Fibroblast of the aortic adventitia (primary cell): ENCODE measurements at places on chromosomes 7 and 10. TPM values are rescaled to one million over a fixed set of nuclear protein-coding genes. Genes with fewer than 3 reads are reported as not detected.

DNA sequence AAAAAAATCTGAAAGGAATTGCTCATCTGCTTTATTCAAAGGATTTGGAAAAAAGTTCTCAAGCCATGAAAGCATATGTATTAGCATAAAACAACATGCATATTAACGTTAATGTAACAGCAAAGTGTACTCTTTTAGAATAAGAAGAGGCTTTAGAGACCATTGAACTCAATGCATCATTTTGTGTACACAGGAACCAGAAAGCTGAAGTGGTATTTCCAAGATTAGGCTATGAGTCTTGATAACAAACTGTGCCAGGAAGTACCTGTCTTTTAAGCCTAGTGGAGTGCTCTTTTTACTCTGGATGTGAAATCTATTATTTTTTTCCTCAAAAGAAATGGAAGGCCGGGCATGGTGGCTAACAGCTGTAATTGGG is 164.2 kb downstream of the THSD7A start:
- DNase-seq, result no peak

- DNase-seq, result peak; percentile 33
Observed at GRCh38 chr10:7756360-7756992, 31.3 kb downstream of the KIN start.

- DNase-seq, result no peak
Observed at GRCh38 chr10:77533146-77533886, 104.3 kb downstream of the KCNMA1 start.

GRCh38 chr10:127198307-127198706 is 1.9 kb upstream of the INSYN2A start:
- DNase-seq, result no peak

- peak; percentile 31 for DNase-seq
Observed at GRCh38 chr10:17179002-17179401, 22.5 kb downstream of the TRDMT1 start.

DNA sequence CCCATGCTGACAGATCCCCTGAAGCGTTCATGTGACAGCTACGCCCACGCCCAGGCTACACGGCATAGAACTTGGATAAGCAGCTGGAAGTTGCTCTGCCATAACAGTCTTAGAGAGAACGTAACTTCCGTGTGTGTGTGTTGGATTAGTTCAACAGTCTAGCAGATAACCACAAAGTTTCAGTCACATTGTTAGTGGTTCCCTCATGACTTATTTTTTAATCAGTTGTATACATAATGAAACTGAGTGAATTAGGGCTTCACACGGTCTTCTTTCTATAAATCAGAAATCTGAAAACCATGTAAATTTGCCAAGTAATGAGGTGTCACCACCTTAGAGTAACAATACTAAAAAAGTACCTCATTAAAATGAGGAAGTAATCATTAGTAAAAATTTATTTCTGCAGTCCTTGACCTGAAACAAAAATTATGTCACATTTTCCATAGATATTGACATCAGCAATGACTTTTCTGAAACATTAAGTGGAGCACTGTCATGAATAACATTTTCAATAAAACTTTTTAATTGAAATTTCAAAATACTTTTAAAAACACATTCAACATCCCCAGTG is 21.7 kb upstream of the MACC1 start:
- DNase-seq, result no peak

DNA sequence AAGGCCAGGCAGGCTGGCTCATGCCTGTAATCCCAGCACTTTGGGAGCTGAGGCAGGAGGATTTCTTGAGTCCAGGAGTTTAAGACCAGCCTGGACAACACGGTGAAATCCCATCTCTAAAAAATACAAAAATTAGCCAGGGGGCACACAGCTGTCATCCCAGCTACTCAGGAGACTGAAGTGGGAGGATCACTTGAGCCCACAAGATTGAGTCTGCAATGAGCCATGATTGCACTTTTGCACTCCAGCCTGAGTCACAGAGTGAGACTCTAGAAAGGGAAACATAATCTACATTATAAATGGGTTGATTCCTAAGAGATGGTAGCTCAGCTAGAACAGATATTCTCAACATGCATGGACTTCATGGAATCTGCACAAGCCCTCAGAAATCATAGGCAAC is 6.3 kb upstream of the LIPF start:
- peak; percentile 30 for DNase-seq

The HOXA5 gene
- total RNA-seq, result 0.72 and 2.4 TPM in 2 replicates

GRCh38 chr10:88934900-88935672 is 17.5 kb downstream of the ACTA2 start:
- peak; percentile 90 for DNase-seq

The LBX1 gene
- total RNA-seq, result 0.08 TPM in 1 of 2 replicates, not detected in the other

The CACNA2D1 gene
- total RNA-seq, result 46.0 and 90.5 TPM in 2 replicates
